ENCODE measurements at places on chromosomes 1 and 21.

DNA sequence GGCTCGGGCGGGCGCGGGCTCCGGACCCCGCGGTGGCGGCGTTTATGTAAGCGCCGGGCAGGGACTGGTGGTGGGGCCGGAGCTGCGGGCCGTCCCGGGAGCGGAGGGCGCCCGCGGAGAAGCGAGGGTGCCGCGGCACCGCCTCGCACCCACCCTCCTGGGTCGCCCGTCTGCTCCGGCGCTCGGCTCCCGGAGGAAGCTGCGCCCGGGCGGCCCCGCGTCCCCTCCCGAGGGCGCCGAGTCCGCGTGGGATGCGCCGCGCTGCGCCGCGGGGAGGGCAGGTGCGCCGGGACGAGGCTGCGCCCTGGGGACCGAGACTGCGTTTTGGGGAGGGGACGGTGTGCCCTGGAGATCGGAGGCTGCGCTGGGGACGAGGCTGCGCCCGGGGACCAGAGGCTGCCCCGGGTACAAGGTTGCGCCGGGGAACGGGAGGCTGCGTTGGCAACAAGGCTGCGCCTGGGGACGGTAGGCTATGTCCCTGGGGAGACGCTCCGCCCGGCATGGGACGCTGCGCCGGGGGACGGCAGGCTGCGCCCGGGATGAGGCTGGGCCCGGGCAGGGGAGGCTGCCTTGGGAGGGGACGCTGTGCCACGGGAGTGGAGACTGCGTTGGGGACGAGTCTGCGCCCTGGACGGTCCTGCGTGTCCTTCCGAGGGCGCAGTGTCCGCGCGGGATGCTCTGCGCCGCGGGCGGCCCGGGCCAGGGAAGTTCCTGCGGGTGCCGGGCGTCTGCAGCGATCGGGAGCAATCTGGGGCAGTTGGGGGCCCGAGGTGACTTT is 627 bp downstream of the ADARB1 start:
- peak; percentile 59 for DNase-seq

- no peak for DNase-seq
Measured at GRCh38 chr1:179327679-179328078, 34.1 kb downstream of the SOAT1 start.

GRCh38 chr1:116572099-116572498 is 1.3 kb upstream of the CD58 start:
- DNase-seq: no peak

- no peak for DNase-seq
Measured at GRCh38 chr1:118099686-118100085, 85.3 kb downstream of the SPAG17 start.

- no peak for DNase-seq
Measured at GRCh38 chr1:65412984-65413375, 7.5 kb upstream of the LEPR start.

DNA sequence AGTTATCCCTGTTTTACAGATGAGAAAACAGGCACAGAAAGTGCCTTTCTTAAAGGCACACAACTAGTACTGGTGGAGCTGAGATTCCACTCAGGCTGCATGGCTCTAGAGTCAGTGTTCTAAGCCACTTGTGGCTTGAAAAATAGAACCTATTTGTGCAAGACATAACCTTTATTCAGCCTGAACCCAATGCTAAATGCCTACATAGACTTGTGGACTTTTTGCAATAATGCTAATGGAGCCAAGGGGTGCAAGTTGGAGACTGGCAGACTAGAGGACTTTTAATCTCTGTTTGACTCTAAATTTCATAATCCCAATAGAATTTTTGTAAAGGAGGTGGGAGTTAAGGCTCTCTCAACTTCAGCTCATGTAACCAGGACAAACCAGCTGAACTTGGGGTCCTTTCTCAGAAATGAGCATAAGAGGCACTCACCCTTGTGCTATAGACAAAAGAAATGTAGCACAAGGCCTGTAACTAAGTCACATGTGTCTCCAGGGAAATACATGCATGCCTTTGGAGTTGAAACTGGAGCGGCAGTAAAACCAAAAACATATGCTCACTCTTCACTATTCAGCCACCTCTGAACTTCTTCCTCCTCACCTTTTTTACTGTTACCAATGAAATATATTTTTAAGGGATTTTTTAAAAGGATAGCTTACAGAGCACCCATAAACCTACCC is 43.0 kb upstream of the AK4 start:
- no peak for DNase-seq

DNA sequence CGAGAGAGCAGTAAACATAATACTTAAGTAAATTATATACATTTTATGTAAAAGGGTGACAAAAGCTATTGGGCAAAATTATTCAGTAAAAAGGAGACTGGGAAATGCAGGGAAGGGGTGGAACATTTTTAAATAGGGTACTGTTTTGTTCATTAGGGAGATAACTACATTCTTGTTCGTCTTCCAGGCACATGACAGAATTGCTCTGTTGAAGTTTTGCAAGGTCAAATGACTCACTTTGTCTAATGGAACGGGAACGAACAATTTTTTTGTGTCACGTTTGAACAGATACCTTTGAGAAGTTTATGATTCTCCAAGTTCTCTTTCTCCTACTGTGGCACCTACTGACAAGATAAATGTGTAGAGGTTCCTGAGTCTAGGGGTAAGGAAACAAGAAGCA is 382.3 kb upstream of the ZRANB2 start:
- DNase-seq: no peak

DNA sequence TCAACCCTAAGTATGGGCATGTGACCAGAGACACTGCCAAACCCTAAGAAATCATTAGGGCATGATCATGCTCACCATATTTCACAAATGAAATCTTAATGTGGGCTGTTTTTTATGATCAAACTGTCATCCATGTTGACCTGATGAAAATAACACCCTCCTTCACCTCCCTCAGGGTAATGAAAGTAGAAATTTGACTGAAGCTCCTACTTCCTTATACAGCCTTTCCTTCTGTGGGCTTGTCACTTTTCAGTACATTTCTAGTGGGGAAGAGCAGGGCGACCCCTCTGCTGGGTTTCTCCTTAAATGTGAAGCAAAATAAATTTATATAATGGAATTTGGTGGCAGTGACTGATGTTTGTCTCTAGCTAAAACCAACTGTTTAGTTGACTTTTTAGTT is 25.9 kb downstream of the IVNS1ABP start:
- no peak for DNase-seq
